Activated CD8-positive, alpha-beta memory T cell treated with anti-CD3 and anti-CD28 coated beads, Interleukin-2, amount 10 ng/mL, durations not matched to agents 7 days and 5 days (primary cell): ENCODE measurements at places on chromosomes 2 and 18. TPM values are rescaled to one million over a fixed set of nuclear protein-coding genes. Genes with fewer than 3 reads are reported as not detected.

The MEP1B gene
- not detected for total RNA-seq

The KLHL30 gene
- not detected for total RNA-seq

DNA sequence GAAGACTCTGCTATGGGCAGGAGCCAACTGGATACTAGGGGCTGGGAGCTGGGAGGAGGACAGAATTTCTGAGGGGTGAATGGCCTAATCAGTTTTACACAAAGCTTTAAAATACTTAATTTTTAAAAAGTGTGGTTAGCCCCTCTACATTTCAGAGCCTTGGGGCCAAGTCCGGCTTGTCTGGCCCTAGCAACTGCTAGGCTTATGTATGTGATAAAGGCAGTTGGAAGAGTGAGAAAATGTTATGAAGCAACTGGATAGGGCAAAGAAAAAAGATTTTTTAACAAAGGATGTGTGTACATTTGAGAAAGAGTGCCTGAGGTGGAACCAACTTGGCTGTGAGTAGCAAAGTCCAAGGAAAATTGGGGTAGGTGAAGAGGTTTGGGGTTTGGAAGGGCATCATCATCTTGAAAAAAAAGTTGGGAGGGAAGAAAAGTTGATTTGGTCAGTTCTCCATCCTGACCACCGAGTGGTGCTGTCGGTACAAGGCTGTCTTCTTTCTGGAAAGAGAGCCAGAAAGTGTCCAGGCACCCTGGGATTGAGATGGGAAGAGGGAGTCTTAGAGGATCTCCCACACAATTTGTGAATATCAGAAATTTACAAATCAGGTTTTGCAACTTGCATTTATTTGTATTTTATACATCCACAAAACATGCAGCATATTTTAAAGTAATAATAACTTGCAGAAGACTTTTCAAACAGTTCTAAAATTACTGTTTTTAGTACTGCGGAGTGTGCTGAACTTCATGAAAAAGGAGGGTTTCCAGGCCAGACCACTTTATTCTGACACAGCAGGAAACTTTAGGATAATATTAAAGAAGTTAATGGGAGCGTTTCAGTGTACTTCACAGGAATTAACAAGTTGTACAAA lies 10.5 kb upstream of the CDK15 start:
- no peak for DNase-seq

- DNase-seq: no peak
Measured at GRCh38 chr2:64992218-64992617, 3.0 kb downstream of the SLC1A4 start.

DNA sequence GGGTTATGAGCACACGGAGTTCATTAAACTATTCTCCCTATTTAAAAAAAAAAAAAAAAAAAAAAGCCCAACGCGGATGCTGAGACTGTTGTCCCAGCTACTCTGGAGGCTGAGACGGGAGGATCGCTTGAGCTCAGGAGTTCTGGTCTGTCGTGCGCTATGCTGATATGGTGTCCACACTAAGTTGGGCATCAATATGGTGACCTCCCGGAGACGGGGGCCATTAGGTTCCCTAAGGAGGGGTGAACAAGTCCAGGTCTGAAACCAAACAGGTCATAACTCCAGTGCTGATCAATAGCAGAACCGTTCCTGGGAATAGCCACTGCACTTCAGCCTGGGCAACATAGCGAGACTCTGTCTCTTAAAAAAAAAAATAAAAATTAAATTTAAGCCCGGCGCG lies 12.9 kb upstream of the ANKRD53 start:
- peak; percentile 34 for DNase-seq
